CD4-positive, alpha-beta T cell treated with Interleukin-21 for 1 hour (primary cell): ENCODE measurements at places on chromosomes 7 and 10.

GRCh38 chr7:135320268-135320667 is 86.6 kb downstream of the STRA8 start:
- DNase-seq: no peak

- no peak for DNase-seq
Observed at GRCh38 chr7:22717760-22718159, 9.2 kb upstream of the IL6 start.

DNA sequence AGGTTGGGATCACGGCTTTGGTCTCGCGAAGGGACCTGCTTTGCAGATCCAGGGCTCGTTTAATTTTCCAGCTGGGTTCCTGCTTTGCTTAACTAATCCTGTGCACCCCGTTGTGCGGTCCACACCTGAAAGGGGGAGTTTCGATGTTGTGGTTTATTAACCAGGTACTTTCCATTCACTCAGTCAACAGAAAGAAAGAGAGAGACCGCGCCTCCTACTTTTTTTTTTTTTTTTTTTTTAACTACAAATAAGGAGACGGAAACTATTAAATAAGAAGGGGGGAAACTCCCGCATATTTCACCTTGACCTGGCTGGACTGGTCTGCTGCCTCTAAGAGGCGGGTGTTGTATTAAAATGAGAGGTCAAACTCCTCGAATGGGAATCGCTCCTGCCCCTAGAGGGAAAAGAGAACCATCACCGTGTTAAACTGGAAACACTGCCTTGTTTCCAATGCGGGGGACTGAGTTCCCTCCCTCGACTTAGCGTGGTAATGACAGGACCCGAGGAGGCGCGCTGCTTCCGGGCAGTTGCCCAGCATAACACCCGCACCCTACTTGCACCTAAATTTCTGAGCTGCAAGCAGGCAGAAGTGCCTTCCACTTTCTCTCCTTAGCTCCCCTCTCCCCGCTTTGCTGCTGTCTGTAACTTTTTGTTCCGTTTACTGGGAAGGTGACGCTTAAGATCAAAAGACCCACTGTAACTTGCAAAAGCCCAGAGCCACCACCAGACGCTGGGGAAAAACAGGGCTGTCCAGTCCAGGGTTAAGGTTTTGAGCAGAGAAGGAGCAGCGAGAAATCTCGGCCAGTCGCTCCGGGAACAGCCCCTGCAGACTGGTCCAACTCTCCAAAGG is 1.1 kb upstream of the ITGB8 start:
- no peak for DNase-seq

DNA sequence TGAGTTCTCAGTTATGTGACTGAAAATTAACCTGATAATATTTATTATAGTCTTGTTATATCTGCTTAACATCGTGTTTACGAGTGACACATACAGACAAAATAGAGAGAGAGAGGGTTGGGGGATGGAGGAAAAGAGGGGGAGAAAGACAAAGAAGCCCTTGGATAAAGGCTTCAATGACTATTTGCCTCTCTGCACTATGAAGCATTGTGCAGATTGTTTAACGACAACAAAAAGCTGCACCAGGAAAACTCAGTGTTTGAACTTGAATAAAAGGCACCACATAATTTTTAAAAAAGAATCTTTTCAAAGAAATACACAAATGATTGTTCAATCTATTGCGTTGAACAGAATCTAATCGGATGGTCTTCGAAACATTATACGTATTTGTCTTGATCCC is 27.8 kb downstream of the MAGI2 start:
- DNase-seq: no peak

DNA sequence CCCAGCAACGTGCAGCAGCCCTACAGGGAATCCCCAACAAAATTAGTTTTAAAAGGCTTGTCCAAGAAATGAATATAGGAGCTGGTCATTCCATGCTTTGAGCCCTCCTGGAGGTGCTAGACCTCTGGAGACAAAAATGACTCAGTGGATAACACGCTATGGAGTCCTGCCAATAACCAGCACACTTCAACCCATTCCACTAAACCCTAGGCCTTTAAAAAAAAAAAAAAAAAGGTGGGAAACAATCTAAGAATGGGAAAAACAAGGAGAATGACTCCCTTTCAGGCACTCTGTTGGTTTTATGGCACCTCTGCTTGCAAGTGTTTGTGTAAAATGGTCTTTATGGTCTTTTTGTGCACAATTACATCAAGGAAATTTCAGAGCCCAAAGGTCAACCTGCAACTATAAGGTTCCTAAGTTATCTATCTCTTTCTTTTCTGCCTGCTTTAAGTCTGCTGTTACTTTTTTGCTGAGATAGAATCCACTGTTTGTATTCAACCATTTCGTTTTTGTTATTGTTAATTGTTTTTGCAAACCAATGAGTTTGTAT is 21.3 kb downstream of the AVL9 start:
- DNase-seq: no peak

DNA sequence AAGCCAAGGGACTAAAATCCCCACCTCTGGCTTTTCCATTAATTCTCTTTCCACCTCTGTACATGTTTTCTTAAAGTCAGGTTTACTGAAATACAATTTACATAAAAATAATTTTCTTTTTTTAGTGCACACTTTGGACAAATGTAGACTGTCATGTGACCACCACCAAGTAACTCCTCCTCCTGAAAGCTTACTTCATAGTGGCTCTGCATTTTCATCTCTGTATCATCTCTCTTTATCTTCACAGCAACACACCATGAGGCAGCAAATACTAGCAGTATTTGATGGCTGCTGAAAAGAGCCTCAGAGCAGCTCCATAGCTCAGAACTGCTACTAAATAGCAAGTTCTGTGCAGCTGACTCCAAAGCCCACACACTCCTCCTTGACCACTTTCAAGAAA is 17.3 kb downstream of the WDFY4 start:
- no peak for DNase-seq
